ENCODE measurements at places on chromosomes 11 and 22. TPM values are rescaled to one million over a fixed set of nuclear protein-coding genes. Genes with fewer than 3 reads are reported as not detected.

- H3K36me3 ChIP-seq, result no peaks in the 10 kb centered on the region
- no peaks in the 10 kb centered on the region for H3K27me3 ChIP-seq
Observed at GRCh38 chr11:79390923-79391322, 49.9 kb downstream of the TENM4 start.

Gene SLC29A2
- 16.2 TPM for polyA plus RNA-seq

DNA sequence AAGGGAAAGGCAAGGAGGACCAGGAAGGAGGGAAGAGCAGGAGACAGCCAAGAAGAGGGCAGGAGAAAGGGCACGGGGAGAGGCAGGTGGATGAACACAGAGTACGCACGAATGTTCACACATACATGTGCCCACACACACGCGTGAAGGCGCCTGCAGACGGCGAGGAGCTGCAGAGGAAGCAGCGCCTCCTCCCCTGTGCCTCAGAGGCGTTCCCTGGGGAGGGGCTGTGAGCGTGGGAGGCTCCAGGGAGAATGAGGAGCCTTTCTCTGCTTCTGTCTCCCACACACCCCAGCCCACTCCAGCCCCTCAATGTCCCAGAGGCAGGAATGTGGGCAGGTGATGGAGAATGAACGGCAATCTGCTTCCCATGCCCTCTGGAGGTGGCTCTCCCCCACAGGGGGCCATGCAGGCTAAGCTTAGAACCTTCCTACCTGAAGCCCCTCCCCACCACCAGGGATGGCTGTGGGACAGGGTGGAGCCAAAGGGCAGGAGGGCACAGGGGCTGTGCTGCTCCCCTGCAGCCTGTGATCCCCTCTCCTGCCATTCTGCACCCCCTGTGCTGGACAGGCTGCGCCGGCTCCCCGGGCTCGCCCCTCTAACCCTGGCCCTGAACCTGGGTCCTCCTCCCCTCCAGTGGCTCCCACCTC, 25.3 kb downstream of the PPM1F start:
- H3K36me3 ChIP-seq, result peaks cover 1% of the 10 kb centered on the region
- no peaks in the 10 kb centered on the region for H3K4me1 ChIP-seq
- no peak overlapping the region for H3K4me3 ChIP-seq

Gene ENTHD1
- not detected for polyA plus RNA-seq

DNA sequence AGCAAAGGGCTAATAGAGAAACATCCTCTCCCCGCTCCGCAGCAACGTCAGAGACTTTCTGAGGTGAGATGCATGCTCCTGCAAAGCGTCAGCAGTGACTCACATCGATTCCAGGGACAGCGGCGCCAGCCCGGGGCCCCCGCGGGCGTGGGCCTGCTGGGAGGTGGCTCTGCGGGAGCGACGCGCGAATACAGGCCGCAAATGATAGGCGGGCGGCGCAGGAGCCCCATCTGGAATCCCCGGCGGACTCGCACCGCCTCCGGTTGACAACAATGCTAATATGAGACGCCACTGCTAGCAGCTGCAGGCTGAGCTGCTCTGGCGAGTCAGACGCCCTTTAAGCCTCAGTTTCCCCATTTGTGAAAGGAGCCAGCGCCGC, 557 bp downstream of the RANGAP1 start:
- peak overlapping the region; percentile 76 for H3K27ac ChIP-seq
- H3K36me3 ChIP-seq, result peaks cover 5% of the 10 kb centered on the region
- H3K4me3 ChIP-seq, result peak overlapping the region; percentile 94
- peaks cover 19% of the 10 kb centered on the region for H3K4me1 ChIP-seq
- DNase-seq, result peak; percentile 74

DNA sequence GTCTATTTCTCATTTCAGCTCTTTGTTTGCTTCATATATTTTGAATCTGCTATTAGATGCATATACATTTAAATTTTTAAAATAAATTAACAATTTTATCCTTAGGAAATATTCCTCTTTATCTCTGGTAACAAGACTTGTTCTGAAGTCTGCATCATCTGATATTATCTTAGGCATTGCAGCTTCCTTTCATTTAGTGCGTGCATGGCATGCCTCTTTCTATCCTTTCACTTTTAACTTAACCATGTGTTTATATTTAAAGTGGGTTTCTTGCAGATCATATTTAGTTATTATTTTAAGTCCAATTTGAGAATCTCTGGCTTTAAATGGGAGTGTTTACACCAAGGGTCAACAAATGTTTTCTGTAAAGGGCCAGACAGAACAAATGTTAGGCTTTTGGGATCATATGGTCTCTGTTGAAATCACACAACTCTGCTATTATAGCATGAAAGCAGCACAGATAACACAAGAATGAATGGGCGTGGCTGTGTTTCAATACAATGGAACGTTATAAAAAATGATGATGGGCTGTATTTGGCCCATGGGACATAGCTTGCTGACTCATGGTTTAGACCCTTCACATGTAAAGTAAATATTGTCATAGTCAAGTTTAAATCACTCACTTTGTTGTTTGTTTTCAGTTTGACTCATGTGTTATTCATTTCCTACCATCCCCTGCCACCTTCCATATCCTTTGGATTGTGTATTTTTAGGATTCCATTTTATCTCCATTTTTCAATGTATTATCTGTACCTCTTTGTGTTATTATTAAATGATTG, 83.9 kb upstream of the SNX19 start:
- H3K36me3 ChIP-seq, result no peaks in the 10 kb centered on the region
- H3K4me1 ChIP-seq, result no peaks in the 10 kb centered on the region
- DNase-seq, result no peak
- H3K4me3 ChIP-seq, result no peak overlapping the region
- no peak overlapping the region for H3K27ac ChIP-seq

Gene FOXRED2
- polyA plus RNA-seq, result 0.81 TPM

DNA sequence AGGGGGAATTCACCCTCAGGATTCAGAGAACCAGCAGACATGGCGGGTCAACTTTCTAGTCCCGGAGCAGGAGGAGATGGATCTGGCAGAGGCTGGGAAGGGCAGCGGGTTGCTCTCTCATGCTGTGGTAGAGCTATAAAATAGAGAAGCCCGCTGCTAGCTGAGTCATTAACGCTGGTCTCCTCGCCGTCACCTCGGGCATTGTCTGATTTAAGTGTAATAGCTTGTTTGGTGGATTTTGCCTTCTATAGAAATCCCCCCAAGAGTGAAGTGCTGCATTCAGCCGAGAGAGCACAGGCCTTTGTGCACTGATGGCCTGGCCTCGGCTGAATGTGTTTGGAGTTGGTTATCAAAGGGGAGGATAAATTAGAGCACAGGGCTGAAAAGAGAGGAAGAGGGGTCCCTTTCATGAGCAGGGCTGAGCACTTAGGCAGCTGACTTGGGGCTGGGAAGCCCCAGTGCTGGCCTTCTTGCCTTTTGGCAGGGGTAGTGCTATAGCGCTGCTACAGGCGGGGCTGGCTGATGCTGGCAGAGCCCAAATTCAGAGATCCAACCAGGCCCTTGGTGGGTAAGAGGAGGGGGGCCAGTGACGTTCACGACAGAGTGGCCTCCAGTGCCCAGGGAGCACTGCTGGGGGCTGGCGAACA, 161.1 kb upstream of the CADM1 start:
- no peaks in the 10 kb centered on the region for H3K36me3 ChIP-seq
- no peak for DNase-seq
- H3K4me3 ChIP-seq, result no peak overlapping the region
- H3K27me3 ChIP-seq, result no peaks in the 10 kb centered on the region
- no peak overlapping the region for H3K27ac ChIP-seq
- H3K4me1 ChIP-seq, result no peaks in the 10 kb centered on the region

DNA sequence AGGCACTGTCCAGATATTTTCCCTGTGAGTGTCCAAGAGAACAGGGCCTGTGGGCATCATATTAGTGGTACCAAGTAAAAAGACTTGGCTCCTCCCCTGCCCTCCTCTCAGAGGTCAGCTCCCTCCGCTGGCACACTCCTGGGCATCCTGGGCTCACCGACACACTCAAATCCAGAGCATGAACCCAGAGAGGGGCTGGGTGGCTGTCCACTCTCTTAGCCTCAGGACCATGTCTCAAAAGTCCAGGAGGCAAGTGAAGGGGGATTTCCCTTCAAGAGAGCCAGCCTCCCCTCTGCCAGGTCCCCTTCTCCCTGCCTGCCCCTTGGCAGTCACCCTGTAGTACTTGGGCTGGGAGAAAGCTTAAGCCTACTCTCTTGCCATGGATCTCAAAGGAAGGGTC, 10.3 kb downstream of the BCL9L start:
- H3K36me3 ChIP-seq, result peaks cover 37% of the 10 kb centered on the region
- no peaks in the 10 kb centered on the region for H3K27me3 ChIP-seq
- no peak for DNase-seq
- H3K4me1 ChIP-seq, result peaks cover 29% of the 10 kb centered on the region

Gene ARVCF
- 17.9 TPM for polyA plus RNA-seq

- H3K4me1 ChIP-seq, result no peaks in the 10 kb centered on the region
- DNase-seq, result no peak
- no peak overlapping the region for H3K4me3 ChIP-seq
- no peaks in the 10 kb centered on the region for H3K36me3 ChIP-seq
- peaks cover 31% of the 10 kb centered on the region for H3K27me3 ChIP-seq
- H3K27ac ChIP-seq, result no peak overlapping the region
Observed at GRCh38 chr11:112965656-112966055, 4.4 kb downstream of the NCAM1 start.

GRCh38 chr22:17884084-17884483, 109.8 kb upstream of the BID start:
- H3K27ac ChIP-seq, result no peak overlapping the region
- H3K27me3 ChIP-seq, result no peaks in the 10 kb centered on the region
- no peak for DNase-seq
- peaks cover 8% of the 10 kb centered on the region for H3K36me3 ChIP-seq

GRCh38 chr11:117840881-117841550, 16.5 kb upstream of the FXYD2 start:
- H3K27me3 ChIP-seq, result no peaks in the 10 kb centered on the region
- no peak overlapping the region for H3K4me3 ChIP-seq
- DNase-seq, result no peak
- H3K4me1 ChIP-seq, result no peaks in the 10 kb centered on the region
- H3K27ac ChIP-seq, result no peak overlapping the region
